ENCODE measurements at places on chromosomes 5 and 9. TPM values are rescaled to one million over a fixed set of nuclear protein-coding genes. Genes with fewer than 3 reads are reported as not detected.

DNA sequence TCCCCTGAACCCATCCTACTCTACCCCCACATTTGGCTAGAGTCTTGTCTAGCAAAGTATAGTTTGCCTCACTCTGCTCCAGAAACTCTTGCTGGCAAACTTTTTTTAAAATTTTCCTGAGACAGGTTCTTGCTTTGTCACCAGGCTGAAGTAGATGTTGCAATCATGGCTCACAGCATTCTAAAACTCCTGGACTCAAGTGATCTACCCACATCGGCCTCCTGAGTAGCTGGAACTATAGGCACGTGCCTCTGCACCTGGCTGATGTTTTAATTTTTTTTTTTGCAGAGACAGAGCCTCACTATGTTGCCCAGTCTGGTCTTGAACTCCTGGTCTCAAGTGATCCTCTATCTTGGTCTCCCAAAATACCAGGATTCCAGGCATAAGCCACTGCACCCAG, 175.8 kb upstream of the FBXL17 start:
- no peak overlapping the region for H3K27ac ChIP-seq
- no peaks in the 10 kb centered on the region for H3K27me3 ChIP-seq
- H3K4me1 ChIP-seq: no peaks in the 10 kb centered on the region
- H3K4me3 ChIP-seq: no peak overlapping the region
- DNase-seq: no peak

DNA sequence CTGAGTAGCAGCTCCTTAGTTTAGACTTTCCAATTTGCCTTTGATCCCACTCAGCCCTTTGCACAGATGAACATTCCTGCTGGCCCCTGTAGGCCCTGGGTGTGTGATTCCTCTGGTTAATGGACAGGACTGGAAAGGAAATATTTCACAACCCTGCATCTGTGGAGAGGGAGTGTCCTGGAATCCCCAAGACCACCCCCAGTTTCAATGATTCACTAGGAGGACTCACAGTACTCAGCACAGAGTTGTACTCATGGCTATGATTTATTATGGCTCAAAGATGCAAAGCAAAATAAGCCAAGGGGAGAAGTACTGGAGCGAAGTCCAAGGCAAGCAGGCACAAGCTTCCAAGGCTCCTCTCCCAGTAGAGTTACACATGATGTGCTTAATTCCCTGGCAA, 42.4 kb upstream of the TJP2 start:
- H3K4me1 ChIP-seq: no peaks in the 10 kb centered on the region
- H3K27ac ChIP-seq: no peak overlapping the region
- DNase-seq: no peak
- no peaks in the 10 kb centered on the region for H3K27me3 ChIP-seq
- H3K4me3 ChIP-seq: no peak overlapping the region

GRCh38 chr5:10351919-10352318, 1.6 kb upstream of the MARCHF6 start:
- H3K27ac ChIP-seq: peak overlapping the region; percentile 91
- no peak overlapping the region for H3K4me3 ChIP-seq
- H3K27me3 ChIP-seq: no peaks in the 10 kb centered on the region
- no peaks in the 10 kb centered on the region for H3K36me3 ChIP-seq
- DNase-seq: no peak

DNA sequence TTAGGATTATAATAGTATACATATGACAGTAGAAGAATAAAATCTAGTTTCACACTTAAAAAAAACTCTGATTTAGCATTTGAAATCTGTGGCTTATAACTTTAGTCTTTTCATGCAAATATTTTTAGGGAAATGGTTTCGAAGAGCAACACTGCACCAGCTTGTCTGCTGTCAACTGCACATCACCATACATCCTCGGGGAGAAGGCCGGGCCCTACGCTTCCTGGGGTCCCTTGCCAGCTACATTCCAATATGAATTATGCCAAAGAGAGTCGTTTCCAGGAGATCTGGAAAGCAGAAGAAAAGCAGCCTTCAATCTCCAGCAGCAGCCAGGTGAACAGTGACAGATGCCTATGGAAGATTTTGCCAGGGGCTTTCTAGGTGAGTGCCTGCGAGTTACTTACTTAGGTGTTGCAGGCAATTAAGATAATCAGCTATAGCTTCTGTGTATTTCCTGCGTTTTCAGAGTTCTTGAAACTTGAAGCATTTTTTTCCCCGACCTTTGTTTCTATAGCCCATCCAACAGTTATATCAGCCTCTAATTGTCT, 166.8 kb downstream of the TRPM3 start:
- H3K4me3 ChIP-seq: no peak overlapping the region
- H3K27ac ChIP-seq: no peak overlapping the region
- DNase-seq: no peak

DNA sequence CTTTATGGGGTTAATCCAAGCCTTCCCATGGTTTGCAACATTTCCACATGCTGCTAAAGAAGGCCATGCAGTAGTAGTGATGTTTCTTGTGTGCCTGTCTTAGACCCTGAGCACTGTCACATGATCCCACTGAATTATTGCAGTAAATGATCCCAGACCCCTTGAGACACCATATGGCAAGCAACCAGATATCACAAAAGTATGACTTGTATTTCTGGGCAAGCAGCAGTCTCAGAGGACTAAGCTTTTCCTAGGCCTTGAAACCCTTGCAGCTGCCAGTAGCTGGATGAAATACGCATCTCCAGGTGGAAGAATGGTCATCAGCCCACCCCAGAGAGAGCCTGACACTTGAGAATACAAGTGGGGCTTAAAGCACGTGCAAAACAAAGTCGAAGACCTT, 41.8 kb downstream of the CDO1 start:
- no peak overlapping the region for H3K4me3 ChIP-seq
- no peaks in the 10 kb centered on the region for H3K27me3 ChIP-seq
- DNase-seq: no peak
- no peaks in the 10 kb centered on the region for H3K36me3 ChIP-seq

- H3K4me3 ChIP-seq: no peak overlapping the region
- no peaks in the 10 kb centered on the region for H3K36me3 ChIP-seq
- DNase-seq: no peak
- no peaks in the 10 kb centered on the region for H3K27me3 ChIP-seq
- H3K4me1 ChIP-seq: peaks cover 12% of the 10 kb centered on the region
- H3K27ac ChIP-seq: no peak overlapping the region
Measured at GRCh38 chr5:81235287-81236072, 2.4 kb downstream of the CKMT2 start.

DNA sequence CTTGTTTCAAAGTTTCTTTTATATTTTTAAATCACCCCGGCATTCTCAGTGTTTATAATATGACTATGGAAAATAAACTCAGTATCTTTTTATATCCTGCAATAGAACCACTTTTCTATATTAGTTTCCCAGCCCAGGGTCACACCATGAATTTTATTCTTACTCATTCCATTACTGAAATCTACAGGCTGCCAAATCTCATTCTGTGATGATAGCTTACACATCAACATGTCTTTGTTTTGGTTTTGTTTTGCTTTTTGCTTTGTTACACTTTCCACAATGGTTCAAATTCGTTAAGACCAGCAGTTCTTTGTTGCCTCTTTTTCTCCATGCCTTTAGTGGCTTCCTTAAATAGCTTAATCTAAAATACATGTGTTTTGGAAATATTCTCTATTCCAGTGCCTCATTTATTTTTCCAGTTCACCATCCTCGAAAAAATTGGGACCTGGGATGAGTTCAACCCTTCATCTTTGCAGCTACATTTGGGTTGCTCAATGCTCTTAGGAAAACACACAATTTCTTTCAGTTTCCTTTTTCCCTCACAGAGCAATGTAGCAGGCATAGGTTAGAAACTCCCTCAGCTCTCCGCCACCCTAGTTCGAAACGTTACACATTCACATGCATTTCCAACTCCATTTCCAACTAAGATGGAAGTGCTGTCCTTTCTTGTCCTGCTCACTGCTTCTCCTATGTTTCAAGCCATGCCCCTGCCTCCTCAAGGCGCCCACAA, 1146.3 kb downstream of the MAT2B start:
- no peak overlapping the region for H3K27ac ChIP-seq
- no peaks in the 10 kb centered on the region for H3K4me1 ChIP-seq
- no peaks in the 10 kb centered on the region for H3K27me3 ChIP-seq
- DNase-seq: no peak

GRCh38 chr9:137353223-137354152, 51.4 kb upstream of the NRARP start:
- H3K36me3 ChIP-seq: no peaks in the 10 kb centered on the region
- no peak overlapping the region for H3K4me3 ChIP-seq
- DNase-seq: no peak
- no peak overlapping the region for H3K27ac ChIP-seq

GRCh38 chr9:18362901-18363685, 110.9 kb upstream of the ADAMTSL1 start:
- no peaks in the 10 kb centered on the region for H3K36me3 ChIP-seq
- H3K4me3 ChIP-seq: no peak overlapping the region
- H3K4me1 ChIP-seq: no peaks in the 10 kb centered on the region
- no peak for DNase-seq
- no peak overlapping the region for H3K27ac ChIP-seq

DNA sequence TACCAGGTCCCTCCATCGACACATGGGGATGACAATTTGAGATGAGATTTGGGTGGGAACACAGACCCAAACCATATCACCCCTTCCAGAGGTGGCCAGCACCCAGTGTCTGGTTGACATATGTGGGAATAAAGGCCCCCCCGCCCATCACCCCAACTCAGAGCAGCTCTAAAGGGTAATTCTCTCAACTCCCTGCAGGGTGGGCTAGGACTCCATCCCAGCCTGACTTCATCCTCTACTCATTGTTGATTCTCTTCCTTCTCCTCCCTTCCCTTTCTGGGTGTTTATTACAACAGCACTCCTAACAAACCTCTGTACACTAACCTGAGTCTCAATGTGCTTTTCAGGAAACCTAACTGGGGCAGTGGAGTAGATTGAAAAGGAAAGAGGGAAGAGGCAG, 339.9 kb downstream of the ACTL7B start:
- H3K4me3 ChIP-seq: no peak overlapping the region
- no peak for DNase-seq
- no peaks in the 10 kb centered on the region for H3K4me1 ChIP-seq
- no peak overlapping the region for H3K27ac ChIP-seq
- no peaks in the 10 kb centered on the region for H3K27me3 ChIP-seq
- no peaks in the 10 kb centered on the region for H3K36me3 ChIP-seq

GRCh38 chr9:130990306-130990977, 18.5 kb upstream of the LAMC3 start:
- H3K4me3 ChIP-seq: no peak overlapping the region
- H3K36me3 ChIP-seq: no peaks in the 10 kb centered on the region
- no peaks in the 10 kb centered on the region for H3K4me1 ChIP-seq
- no peak for DNase-seq
- no peak overlapping the region for H3K27ac ChIP-seq

DNA sequence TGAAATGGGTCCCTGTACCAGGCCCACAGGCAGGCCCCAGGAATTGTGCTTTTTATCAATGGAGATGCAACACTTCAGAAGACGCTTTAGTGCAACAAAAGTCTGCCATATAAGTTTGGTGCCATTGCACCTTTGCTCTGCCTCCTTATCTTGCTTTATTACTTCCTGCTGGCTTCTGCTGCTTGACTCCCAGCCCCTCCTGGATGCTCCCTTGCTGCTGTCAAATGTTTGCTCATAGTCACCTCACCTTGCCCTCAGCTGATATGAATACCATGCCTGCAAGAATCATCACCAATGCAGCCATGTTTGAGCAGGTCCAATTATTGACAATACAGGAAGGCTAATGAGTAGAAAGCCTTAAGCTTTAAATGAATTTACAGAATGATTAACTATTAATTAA, 25.4 kb downstream of the MEGF10 start:
- H3K27ac ChIP-seq: no peak overlapping the region
- no peaks in the 10 kb centered on the region for H3K36me3 ChIP-seq

GRCh38 chr9:93132946-93133680, 938 bp downstream of the NINJ1 start:
- H3K27ac ChIP-seq: peak overlapping the region; percentile 88
- no peaks in the 10 kb centered on the region for H3K36me3 ChIP-seq
- H3K4me3 ChIP-seq: peak overlapping the region; percentile 80
- H3K27me3 ChIP-seq: no peaks in the 10 kb centered on the region
- DNase-seq: no peak

DNA sequence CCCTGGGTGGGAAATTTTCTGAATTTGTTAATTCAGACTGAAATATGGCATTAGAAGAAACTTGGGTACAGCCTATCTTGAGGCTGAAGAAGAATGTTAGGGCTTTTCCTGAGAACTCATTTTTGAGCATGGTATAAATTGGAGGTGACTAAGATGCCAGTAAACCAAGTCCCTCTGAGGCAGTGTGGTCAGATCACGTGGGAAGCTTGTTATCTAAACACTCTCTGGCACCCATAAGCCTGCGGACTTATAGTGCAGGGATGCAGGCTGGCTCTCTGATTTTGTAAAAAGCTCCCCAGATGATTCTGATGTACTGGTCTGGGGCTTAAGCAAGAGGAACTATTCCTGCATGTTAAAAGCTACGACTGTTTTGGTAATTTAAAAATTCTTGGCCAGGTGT, 34.3 kb downstream of the MTMR12 start:
- H3K4me3 ChIP-seq: no peak overlapping the region
- peaks cover 23% of the 10 kb centered on the region for H3K4me1 ChIP-seq
- no peak overlapping the region for H3K27ac ChIP-seq
- peaks cover 11% of the 10 kb centered on the region for H3K36me3 ChIP-seq
- H3K27me3 ChIP-seq: no peaks in the 10 kb centered on the region

DNA sequence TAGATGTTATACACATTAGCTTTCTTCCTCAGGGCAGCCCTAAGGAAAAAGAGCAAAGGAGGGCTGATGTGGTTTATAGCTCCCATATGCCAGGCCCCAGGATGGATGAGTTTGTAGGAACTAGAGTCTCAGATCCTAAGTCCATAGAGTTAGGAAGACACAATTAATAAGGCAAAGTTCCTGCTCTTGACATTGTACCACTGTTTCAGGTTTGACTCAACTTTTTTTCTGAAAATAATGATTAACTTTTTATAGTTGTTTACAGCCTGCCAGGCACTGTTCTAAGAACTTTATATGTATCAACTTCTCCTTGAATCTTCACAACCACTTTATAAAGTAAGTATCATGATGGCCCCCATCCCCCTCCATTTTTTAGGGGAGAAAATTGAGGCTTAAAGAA, 339.5 kb downstream of the PDE4D start:
- no peaks in the 10 kb centered on the region for H3K27me3 ChIP-seq
- DNase-seq: no peak
- H3K36me3 ChIP-seq: no peaks in the 10 kb centered on the region
- H3K4me1 ChIP-seq: no peaks in the 10 kb centered on the region
- H3K4me3 ChIP-seq: no peak overlapping the region

GRCh38 chr5:170220191-170220590, 12.6 kb upstream of the C5orf58 start:
- H3K27me3 ChIP-seq: no peaks in the 10 kb centered on the region
- H3K4me1 ChIP-seq: no peaks in the 10 kb centered on the region
- no peak overlapping the region for H3K4me3 ChIP-seq
- H3K36me3 ChIP-seq: no peaks in the 10 kb centered on the region

HTR1A gene
- not detected for total RNA-seq

ZNF462 gene
- total RNA-seq: 0.18 TPM

GPR150 gene
- 0.26 TPM for total RNA-seq

KIF3A gene
- total RNA-seq: 23.3 TPM

HSD17B3 gene
- 0.42 TPM for total RNA-seq

DPP7 gene
- total RNA-seq: 294 TPM
